Activated T-helper 2 cell treated with anti-CD3 and anti-CD28 coated beads, Interferon-gamma antibody, Interleukin-2, Interleukin-4, amounts not matched to agents 10 μg/mL and 5 μg/mL and 100 μg/mL, durations not matched to agents 14 hours and 24 hours and 36 hours (primary cell): ENCODE measurements at places on chromosomes 5 and 9. TPM values are rescaled to one million over a fixed set of nuclear protein-coding genes. Genes with fewer than 3 reads are reported as not detected.

The NPDC1 gene
- 32.7 and 36.0 TPM in 2 replicates for total RNA-seq

The CCDC192 gene
- not detected in 2 replicates for total RNA-seq

The PCDHB9 gene
- total RNA-seq, result not detected in 2 replicates

The GPR151 gene
- not detected in 2 replicates for total RNA-seq

The IFNK gene
- not detected in 2 replicates for total RNA-seq

The GIN1 gene
- 7.0 and 8.8 TPM in 2 replicates for total RNA-seq

The BBLN gene
- 93.8 and 103 TPM in 2 replicates for total RNA-seq

The GLRX gene
- 14.9 and 18.5 TPM in 2 replicates for total RNA-seq

The GDF9 gene
- 0.11 TPM in 1 of 2 replicates, not detected in the other for total RNA-seq

The GPX8 gene
- not detected in 2 replicates for total RNA-seq

- no peak for DNase-seq
These were observed 27.2 kb downstream of the C9orf152 start for GRCh38 chr9:110180511-110181434.

DNA sequence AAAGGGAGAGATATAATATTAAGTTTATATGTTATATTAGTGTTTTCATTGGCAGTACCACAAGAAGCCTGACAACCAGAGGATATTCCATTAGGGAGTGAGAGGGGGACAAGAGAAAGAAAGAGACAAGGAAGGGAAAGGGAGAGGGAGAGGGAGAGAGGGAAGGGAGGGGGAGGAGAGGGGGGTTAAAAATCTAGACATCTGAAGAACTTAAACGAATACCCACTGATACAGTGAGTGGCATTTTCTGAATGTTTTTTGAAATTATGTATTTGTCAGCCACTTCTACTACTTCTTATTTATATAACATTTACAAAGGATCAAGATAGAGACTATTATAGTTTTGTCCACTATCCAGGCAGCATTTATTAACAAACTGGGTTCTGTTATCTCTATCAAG is 11.6 kb upstream of the CEP120 start:
- no peak for DNase-seq

GRCh38 chr5:31285025-31285424 is 91.5 kb downstream of the CDH6 start:
- no peak for DNase-seq

DNA sequence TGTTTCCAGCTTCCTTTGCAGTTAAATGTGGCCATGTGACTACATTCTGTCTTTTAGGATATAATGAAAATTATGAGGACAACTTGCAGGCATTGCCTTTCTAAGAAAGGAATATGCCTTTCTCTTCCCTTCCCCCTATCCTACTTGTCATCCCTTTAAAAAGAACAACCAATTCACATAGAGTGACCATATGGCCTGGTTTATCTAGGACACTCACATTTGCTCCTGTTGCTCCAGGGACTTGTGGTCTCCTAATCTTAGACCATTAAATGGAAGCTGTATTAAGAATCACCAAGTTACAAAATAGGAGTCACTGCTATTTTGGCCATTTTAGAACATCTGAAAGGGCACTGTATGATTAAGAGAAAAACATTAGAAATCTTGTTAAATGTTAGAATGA is 520.3 kb downstream of the DTWD2 start:
- DNase-seq, result no peak

- no peak for DNase-seq
These were observed 5.9 kb upstream of the ACO1 start for GRCh38 chr9:32378496-32378895.

DNA sequence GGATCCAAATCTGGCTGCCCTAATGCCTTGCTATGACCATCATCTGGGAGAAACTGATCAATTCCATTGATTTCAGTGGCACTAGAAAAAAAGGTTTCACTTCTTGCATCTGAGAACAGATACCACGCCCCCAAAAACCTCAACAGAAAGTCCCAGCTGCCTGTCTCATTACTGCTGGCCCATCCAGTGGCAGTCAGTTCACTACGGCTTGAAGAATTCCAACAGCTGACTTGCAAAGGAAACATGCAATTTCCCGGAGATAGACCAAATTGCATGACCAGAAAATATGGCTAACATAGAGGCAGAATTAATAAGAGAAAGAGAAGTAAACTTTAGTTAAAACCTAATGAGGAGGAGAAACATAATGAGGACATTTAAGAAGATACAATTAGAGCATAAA is 48.6 kb downstream of the UGCG start:
- DNase-seq, result no peak

- DNase-seq, result no peak
These were observed 170.4 kb downstream of the EFNA5 start for GRCh38 chr5:107500347-107500746.

- DNase-seq, result no peak
These were observed 28.6 kb downstream of the UGCG start for GRCh38 chr9:111925017-111925770.

DNA sequence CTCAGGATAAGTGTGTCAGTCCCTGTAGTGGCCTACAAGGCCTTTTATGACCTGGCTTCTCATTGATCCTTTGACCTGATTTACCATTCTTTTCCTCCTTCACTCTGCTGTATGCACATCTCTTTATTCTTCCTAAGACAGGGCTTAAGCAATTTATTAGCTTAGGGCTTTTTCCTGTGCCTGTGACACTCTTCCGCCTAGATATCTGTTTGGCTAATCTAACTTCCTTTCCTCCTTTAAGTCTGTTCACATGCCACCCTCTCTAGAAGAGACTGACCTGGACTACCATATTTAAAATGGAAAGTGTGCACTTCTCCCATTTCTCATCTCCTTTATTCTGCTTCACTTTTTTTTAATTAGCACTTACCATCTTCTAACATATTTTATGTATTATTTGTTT is 29.1 kb downstream of the FOCAD start:
- DNase-seq, result no peak

- no peak for DNase-seq
These were observed 31.9 kb upstream of the JADE2 start for GRCh38 chr5:134493461-134494055.

DNA sequence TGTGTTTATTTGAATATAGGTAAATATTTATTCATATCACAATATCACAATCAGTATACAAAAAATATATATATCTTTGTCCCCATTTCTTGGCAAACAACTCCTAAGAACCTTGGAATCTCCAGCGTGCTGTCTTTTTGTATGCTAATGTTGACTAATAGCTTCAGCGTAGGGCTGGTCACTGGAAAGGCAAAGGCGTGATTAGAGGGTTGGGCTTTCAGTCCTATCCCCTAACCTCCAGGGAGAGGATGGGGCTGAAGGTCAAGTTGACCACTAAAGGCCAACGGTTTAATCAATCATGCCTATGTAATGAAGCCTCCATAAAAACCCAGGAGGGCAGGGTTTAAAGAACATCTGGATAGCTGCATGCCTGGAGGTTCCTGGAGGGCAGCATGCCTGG is 79.6 kb upstream of the BNC2 start:
- no peak for DNase-seq

GRCh38 chr9:127112056-127112455 is 10.4 kb downstream of the ANGPTL2 start:
- no peak for DNase-seq

- no peak for DNase-seq
These were observed 262.4 kb upstream of the KIF2A start for GRCh38 chr5:62043289-62044280.

GRCh38 chr5:143220748-143221251 is 182.7 kb downstream of the NR3C1 start:
- no peak for DNase-seq

DNA sequence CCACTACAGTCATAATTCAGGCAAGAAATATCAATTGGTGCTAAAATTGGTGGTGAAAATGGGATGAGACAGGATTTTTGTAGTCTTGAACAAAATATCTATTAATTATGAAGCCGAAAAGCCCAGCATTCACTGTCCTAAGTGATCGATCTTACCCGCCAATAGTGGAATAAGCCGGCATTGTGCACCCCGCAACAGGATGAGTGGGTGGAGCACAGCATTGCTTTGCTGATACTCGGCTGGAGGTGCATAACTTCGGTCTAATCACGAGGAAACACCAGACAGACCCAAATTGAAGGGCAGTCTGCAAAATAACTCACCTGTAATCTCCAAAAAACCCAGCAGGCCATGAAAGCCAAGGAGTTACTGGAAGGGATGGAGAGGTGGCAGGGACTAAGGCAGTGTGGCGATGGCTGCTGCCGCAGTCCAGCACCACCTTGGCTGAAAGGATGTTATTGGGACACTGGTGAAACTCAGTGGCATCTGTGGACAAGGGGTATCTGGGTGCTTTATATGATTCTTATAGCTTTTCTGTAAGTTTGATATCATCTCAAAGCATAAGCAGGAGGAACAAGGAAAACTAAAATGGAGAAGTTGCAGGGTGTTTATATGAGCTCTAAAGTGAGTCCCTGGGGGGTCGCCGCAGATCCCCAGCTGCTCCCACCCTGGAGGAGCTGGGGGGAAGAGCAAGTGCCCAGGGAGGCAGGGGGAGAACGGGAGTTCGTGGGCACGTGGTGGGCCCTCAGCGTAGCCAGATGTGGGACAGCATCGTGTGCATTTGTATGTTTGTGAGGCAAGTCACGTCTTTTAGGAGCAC is 45.2 kb downstream of the AHRR start:
- no peak for DNase-seq

DNA sequence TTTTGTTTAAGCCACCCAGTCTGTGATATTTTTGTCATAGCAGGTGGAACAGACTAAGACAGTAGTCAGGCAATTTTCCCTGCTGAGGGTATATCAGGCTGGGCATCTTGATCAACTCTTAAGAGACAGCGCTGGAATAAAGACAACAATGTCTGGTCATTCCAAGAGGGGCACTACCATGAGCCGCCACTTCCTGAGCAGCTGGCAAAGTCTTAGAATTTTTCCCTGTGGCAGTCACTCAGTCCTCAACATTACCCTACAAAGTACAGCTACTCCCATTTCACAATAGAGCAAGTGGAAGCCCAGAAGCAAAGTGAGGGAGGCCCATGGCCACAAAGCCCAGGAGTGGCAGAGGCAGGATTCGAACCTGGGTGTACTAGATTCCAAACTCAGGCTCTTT is 74.8 kb downstream of the SH3PXD2B start:
- DNase-seq, result no peak

DNA sequence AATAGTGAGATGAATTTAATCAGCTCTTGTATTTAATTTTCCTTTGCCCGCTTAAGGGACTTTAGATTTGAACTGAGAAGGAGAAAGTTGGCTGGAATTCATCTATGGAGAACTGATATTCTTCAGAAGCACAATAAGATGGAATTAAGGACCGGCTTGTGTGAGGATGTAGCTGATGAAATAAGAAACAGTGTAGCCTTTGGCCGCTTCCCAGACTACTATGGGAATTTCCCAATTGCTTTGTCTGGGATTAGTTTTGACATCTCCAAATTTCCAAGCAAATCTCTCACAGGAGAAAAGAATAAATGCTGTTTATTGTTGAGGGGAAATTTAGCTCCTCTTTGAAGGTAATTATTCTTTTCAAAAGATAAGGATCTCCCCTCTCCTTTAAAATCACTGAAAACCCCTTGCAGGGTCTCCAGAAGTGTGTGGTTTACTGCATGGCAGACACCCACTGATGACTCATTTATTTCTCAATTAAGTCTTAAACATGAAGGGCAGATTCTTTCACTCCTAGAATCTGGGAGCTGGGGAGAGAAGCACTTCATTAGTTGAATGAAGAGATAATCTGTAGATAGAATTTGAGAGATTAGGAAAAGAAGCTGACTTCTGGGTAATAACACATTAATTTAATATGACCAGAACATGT is 606.5 kb upstream of the ADAMTS16 start:
- no peak for DNase-seq

- DNase-seq, result no peak
These were observed 1467.6 kb upstream of the NUDT12 start for GRCh38 chr5:105030153-105030552.

DNA sequence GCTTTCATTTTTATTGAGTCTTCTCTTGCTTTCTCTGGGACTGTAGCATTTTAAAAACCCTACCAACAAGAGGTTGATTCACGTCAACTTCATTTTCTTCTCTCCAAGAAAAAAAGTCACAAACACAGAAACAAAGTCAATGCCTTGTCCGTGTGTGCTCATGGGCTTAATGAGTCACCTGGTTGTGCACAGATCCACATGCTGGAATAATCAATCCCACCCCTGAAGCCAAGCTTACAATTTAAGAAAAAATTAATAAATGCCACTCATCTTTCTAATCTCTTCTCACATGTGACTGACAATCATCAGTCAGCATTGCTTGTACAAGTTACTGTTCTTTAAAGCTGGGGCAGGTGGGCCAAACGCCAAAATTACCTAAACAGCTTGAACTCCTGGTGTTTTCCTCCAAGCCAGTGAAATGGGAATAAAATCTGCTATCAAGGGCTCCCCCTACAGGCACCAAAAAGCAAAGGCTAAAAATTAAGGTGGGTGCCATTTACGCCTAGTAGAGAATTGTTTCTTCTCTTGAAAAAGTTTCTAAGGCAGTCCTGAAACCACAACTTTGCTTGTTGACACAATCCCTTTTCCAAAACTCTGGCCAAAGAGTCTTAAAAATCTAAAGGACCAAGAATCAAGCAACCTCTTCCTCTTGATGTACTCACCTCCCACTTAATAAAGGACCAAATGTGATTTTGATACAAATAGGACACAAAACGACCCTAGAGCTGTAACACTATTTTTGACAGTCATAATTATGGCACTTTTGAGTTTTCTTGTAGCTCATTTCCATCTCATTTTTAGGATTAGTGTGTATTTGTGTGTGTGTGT is 21.3 kb downstream of the TRMO start:
- no peak for DNase-seq

- DNase-seq, result no peak
These were observed 16.6 kb upstream of the C9orf152 start for GRCh38 chr9:110224583-110224982.

DNA sequence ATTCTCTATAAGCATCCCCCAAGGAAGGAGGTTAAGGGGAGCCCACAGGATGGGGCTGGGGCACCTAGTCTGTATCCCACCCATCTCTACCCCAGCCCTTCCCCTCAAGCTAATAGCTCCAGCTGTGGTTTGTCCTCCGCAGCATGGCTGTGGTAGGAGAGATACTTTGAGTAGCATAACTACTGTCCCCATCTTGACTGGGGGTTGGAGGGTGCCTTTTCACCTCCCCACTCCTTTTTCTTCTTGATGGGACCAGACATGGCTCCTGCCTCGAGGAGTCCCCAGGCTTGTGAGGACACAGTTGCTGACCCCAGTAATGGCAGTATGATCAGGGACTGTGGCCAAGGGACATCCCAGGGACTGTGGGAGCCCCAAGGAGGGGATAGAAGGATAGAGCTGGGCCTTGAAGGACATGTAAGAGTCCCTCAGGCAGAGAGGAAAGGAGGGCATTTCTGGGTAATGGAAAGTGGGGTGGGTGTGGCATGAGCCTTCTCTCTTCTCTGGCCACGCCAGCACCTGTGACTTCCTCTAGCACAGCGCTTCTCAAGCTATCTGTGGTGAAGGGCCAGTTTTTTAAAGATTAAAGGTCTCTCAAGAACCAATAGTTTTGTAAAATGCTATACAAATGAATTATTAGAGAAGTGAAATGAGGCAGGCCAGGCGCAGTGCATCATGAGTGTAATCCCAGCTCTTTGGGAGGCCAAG is 14.0 kb downstream of the OLFML2A start:
- DNase-seq, result no peak

- DNase-seq, result peak; percentile 60
These were observed 54.5 kb downstream of the DIAPH1 start for GRCh38 chr5:141564216-141564692.

- DNase-seq, result no peak
These were observed 182.6 kb upstream of the ELL2 start for GRCh38 chr5:96144289-96144688.

GRCh38 chr9:109860521-109860920 is 80.5 kb downstream of the PALM2AKAP2 start:
- no peak for DNase-seq

GRCh38 chr5:59540366-59540765 is 353.2 kb downstream of the PDE4D start:
- no peak for DNase-seq

- no peak for DNase-seq
These were observed 196.5 kb upstream of the CDH9 start for GRCh38 chr5:27234916-27235315.

GRCh38 chr9:90052366-90052765 is 447.6 kb downstream of the GADD45G start:
- DNase-seq, result no peak
